ENCODE measurements at places on chromosomes 2 and 18. TPM values are rescaled to one million over a fixed set of nuclear protein-coding genes. Genes with fewer than 3 reads are reported as not detected.

DNA sequence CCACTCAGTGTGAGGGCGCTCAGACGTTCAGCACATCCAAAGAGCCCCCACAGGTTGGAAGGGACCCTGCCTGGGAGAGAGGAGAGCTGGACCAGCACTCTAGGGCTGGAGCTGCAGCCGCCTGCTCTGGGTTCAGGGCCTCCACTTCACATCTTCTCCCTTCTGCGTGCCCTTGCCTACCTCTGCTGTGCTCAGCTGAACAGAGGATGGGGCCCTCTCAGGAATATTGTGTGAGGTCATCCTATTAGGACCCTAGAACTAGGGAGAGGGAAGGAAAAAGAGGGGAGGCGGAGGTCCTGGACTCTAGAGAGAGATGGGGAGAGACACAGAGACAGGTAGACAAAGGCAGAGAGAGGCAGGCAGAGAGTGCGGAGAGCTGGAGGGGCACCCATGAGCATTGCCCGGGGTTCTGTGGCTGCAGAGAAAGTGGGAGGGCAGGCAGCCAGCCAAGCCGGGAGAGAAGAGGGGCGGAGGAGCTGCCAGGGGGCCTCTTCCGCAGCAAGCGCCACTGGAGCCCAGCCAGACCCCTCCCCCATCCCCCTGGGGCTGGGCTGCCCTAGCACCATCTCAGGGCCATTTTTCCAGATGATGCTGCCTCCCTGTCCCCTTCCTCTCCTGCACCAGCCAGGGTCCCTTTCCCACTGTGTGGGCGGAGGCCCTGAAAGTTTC is 8.3 kb upstream of the TNS1 start:
- no peak for DNase-seq

DNA sequence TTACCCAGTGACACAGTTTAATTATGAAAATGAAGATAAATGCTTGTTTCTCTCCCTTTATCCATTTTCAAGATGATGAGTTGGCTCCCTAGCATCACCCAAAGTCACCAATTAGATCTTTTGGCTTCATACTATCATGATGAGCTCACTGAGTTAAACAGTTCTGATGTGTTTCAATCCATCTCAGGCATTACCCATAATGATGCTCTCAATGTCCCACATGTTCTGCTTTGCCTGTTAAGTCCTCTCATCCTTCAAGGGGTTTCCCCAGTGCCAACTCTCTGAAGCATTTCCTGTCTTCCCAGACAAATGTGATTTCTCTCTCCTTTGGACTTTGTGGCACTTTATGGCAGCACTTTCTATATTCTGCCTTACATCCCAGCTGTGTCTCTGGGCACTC is 92.6 kb downstream of the EPB41L3 start:
- no peak for DNase-seq

GRCh38 chr2:216863946-216864345 is 4.1 kb upstream of the TNP1 start:
- DNase-seq: no peak

DNA sequence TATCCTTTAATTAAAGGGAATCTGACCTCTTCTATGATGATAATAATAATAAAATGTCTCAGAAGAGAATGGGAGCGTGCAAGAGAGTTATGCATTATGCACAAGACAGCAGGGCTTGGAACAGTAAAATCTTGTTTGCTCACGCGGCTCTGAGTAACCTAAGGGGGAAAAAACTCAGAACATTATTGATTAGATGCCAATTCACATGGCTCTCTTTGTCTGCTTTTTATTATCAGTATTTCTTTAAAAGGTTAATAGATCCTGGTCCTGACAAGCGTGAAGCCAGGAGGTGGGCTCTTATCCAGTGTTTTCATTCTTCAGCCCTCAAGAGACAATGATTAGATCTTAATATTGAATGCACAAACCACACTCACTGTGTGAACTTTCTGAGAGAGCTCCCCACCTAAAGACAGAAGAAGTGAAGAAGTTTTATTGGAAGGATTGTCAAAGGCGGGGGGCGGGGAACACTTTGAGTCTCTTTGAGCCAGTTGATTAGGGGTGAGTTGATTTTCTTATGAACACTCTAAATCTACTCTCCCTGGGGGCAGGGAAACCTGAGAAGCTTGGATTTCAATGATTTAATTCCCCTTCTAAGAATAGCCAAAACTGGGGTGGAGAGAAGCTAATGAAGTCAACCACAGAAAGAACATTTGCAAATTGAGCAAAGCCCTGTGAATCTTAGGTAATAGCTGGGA is 127.5 kb upstream of the CTAGE1 start:
- no peak for DNase-seq

DNA sequence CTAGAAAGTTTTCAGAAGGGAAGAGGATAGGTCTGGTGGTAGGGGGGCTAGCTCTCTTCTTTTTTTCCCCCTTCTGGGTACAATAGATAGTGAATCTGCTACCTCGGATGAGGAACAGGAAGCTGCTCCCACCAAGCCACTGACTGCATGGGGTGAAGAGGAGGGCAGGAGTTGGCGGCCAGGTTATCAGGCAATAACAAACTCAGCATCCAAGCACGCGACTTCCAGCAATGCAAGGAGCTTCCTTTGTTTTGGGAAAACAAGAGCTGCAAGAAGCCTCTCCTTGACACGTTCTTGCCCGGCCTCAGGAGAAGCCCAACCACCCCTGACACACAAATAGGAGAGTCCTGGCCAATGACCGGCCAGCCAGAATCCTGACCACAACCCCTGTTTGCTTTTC is 32.2 kb downstream of the NHEJ1 start:
- DNase-seq: no peak

DNA sequence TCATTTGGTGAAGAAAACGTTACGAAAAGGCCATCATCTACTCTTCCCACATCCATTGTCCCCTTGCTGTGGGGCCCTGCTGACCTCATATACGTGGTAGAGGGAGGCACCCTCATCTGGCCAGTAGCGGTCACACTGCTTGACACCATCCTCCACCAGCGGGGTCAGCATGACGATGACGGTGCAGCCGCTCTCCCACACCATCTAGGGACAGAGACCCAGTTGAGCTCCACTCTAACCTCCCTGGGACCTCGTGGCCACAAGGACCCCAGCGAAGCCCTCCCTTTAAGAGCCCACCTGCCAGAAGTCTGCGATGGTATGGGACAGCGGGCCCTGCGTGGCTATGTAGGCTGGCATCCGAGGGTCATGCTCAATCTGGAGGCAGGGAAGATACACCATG is 13.1 kb downstream of the PTPRN start:
- no peak for DNase-seq

DNA sequence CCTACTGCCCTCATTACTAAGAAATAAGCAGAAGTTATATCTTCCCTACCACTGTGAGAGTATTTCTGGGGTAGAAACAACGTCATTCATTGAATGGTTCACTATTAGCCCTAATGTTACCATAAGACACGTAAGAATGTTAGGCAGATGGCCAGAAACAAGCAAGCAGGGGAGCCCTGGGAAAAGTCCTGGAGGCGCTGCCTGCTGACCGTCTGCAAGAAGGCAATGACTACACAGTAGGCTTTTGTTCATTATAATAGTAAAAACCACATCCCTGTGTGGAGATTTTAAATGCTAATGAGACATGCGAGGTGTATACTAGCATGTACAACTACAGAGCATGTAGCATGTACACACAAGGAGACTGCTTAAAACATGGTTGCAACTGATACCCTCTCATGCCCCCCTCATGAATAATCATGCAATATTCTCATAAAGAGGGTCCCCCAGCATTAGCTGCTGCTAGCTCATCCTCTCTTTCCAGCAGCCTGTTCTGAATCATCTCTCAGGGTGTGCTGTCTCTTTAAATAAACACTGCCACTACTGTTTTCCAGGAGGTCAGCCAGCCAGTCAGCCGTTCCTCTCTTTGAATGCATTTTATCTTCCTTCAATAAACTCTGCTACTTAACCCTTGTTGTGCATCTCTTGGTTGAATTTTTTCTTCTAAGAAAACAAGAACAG is 23.6 kb downstream of the SUCLG1 start:
- no peak for DNase-seq

DNA sequence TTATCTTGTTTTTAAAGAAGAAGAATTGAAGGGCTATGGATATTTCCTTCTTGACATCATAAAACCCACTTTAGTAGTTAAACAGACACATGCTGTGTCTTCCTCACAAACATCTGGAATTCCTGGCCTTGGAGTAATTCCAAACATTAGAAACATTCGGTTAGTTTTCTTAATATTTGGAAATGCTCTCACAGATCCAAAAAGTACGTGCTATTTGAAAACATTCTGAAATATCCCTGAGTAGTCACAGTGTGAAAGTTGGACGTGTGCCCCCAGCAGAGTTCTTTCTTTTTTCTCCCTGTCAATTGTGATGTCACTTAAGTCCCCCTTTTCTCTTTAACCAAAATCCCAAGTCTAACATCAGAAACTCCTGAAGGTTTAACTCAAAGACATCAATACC is 91.3 kb downstream of the ANTXR1 start:
- no peak for DNase-seq

DNA sequence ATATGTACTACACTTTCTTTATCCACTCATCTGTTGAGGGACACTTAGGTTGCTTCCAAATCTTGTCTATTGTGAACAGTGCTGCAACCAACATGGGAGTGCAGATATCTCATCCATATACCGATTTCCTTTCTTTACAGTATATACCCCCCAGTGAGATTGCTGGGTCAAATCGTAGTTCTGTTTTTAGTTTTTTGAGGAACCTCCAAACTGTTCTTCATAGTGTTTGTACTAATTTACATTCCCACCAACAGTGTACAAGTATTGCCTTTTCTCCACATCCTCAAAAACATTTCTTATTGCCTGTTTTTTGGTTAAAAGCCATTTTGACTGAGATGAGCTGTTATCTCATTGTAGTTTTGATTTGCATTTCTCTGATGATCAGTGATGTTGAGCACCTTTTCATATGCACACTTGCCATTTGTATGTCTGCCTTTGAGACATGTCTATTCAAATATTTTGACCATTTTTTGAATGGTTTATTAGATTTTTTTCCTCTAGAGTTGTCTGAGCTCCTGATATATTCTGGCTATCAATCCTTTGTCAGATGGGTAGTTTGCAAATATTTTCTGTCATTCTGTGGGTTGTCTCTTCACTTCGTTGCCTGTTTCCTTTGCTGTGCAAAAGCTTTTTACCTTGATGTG is 12.2 kb downstream of the PLEK start:
- no peak for DNase-seq

- DNase-seq: no peak
Measured at GRCh38 chr2:48900321-48901014, 144.9 kb upstream of the LHCGR start.

GRCh38 chr2:81087646-81088045 is 783.1 kb upstream of the LRRTM1 start:
- DNase-seq: no peak

GRCh38 chr2:179890666-179891065 is 29.3 kb upstream of the ZNF385B start:
- no peak for DNase-seq

DNA sequence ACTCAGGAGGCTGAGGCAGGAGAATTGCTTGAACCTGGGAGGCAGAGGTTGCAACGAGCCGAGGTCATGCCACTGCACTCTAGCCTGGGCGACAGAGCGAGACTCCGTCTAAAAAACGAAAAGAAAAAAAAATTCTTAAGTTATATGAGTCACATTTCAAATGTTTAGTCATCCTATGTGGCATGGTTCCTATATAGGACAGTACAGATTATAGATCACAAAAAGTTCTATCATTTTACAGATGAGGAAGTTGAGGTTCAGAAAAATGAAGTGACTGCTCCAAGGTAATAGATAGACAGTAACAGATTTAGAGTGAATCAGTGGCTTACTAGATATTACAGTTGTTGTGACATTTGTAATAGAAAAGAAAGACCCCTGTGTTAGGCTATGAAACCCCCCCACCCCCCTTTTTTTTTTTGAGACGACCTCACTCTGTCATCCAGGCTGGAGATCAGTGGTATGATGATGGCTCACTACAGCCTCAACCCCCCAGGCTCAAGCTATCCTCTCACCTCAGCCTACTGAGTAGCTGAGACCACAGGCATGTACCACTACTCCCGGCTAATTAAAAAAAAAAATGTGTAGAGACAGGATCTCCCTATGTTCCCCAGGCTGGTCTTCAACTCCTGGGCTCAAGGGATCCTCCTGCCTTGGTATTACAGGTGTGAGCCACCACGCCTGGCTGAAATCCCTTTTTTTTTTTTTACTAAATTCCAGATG is 22.7 kb downstream of the PTPN4 start:
- DNase-seq: no peak

- DNase-seq: peak; percentile 78
Measured at GRCh38 chr2:30231996-30232800, 864 bp downstream of the LBH start.

GRCh38 chr2:233289648-233290047 is 18.0 kb upstream of the SAG start:
- no peak for DNase-seq

DNA sequence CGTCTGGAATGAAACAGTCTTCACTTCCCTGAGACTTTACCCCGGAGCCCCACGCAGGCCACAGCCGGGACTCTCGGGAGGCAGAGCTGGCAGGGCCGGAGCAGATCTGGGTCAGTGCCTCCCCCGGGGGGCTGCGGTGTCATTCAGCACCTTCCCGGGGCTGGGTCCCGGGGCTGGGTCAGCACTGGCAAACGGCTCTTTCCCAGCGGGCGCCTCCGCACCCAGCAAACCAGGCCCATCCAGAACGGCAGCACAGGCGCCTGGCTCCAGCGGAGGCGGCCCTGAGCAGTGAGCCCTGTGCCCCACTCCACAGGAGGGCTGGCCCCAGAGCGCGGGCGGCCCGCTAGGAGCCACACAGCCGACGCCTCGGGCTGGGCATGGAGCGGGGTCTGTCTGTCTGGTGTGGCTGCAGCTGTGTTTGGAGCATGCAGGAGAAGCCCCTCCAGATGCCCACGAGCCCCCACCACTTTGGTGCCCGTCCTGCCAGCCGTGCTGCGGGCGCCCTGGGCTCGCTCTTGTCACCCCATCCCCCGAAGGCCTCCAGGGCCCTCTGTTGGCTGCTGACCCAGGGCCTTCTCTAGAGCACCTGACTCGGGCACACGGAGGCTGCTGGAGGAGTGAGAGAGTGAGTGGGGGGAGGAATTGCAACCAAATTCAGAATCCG is 132.1 kb upstream of the CTDP1 start:
- DNase-seq: no peak

GRCh38 chr2:196330645-196331044 is 159.3 kb upstream of the STK17B start:
- no peak for DNase-seq

GRCh38 chr2:7119132-7119835 is 202.1 kb downstream of the RNF144A start:
- no peak for DNase-seq

Gene PLGLB2
- total RNA-seq: 2.7 TPM

Gene NEB
- total RNA-seq: 0.30 TPM

Gene GALR1
- not detected for total RNA-seq

Gene UGT1A7
- total RNA-seq: not detected

Gene HAT1
- 76.2 TPM for total RNA-seq

Gene CKAP2L
- total RNA-seq: 55.6 TPM

Measured in activated naive CD4-positive, alpha-beta T cell treated with anti-CD3 and anti-CD28 coated beads, Interleukin-2, amount 50 U/mL, for 72 hours (primary cell).